ENCODE measurements at places on chromosomes 2 and 18.

DNA sequence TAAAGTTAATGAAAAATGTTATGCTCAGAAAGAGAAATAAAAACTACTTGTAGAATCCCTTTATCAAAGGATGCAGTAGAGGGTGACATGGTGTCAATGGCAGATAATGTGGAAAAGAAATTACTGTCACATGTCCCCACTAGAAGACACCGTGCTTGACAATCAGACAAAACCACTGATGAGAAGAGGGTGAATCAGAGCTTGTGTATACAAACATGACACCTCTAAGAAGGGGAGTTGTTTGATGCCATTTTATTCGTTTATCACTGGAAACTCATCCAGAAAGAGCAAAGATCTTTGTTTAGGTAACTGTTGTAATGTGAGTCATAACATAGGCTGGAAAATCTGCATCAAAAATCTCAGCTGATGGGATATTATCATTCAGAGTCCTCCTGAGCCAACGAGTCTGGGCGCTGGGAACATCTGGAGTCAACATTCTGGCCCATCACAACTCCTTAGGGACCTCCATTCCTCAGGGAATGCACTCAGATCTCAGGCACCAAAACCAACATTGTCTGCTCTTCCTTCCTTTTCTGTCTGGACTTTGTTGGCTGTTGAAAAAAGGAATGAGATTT is 49.5 kb upstream of the RAB12 start:
- no peak for DNase-seq

DNA sequence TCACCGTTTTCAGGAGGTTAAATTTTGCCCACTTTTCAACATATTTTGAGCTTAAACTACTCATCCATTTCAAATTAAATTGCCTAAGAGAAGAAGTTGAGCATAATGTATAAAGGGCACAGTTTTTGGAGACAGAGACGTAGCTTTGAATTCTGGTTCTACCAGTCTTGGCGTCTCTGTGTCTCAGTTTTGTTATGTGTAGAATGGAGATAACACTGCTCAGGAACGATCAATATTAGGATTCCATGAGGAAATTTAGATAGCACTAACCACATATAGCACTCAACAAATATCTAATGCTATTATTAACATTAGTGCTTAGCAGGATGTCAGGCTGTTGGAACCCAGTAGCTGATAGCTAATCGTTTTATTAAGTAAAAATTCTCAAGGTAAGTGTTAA is 40.4 kb upstream of the GATA6 start:
- DNase-seq, result no peak

GRCh38 chr2:240384711-240385450 is 50.6 kb upstream of the GPC1 start:
- DNase-seq, result no peak

DNA sequence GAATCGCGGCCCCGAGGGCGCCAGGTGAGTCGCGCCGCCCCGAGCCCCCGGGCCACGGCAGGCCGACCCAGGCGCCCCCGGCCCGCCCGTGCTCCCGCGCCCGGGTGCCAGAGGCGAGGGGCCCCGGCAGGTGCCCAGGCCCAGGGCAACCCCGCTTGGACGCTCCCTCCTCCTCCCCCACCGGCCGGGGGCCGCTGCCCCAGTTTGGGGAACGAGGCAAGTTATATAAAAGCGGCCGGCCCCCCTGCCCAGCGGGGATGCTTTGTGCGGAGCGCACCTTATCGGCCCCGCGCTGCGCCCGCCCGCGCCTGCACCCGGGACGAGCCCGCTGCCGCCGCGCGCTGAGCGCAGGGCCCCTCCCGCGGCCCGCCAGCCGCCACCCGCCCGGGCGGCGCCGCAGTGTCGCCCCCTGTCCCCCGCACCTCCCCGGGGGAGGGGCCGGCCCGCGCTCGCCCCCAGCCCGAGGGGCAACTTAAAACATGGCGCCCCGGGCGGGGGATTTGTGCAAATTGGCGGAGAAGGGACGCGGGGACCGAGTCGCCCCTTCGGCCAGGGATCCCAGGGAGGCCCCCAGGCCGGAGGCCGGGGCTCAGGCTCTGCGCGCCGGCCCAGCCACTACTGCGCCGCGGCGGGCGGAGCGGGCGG is 639 bp downstream of the EPB41L3 start:
- DNase-seq, result no peak

GRCh38 chr2:240425697-240426096 is 9.8 kb upstream of the GPC1 start:
- DNase-seq, result no peak

GRCh38 chr2:217142649-217143266 is 282.9 kb upstream of the TNP1 start:
- DNase-seq, result no peak

DNA sequence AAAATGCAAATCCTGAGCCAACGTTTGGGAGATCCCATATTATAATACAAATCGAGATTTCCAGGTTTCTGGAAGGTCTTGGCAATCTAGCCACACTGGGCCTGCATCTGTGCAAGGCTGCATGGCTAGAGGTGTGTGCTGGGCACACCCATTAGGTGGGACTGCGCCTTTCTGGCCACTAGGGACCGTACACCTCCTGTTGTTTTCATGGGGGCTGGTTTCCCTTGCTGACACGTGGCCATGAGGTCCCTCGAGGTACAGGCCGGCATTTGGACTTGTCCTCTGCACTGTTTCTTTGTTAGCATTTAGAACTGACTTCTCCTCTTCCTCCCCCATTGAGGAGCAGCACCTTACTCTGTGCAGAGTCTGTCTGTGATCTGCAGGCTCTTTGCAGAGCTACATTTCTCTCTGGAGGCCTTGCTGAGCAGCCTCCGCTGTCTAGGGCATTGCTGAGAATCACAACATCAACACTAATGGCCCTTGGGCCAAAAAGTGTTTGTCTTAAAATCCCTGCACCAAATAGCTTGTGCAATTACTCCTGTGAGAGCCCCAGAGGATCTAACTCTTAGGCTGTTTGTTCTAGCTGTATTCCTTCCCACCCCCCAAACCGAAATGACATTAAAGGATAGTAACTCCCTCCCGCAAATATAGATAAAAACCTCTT is 131.2 kb downstream of the NEDD4L start:
- no peak for DNase-seq

DNA sequence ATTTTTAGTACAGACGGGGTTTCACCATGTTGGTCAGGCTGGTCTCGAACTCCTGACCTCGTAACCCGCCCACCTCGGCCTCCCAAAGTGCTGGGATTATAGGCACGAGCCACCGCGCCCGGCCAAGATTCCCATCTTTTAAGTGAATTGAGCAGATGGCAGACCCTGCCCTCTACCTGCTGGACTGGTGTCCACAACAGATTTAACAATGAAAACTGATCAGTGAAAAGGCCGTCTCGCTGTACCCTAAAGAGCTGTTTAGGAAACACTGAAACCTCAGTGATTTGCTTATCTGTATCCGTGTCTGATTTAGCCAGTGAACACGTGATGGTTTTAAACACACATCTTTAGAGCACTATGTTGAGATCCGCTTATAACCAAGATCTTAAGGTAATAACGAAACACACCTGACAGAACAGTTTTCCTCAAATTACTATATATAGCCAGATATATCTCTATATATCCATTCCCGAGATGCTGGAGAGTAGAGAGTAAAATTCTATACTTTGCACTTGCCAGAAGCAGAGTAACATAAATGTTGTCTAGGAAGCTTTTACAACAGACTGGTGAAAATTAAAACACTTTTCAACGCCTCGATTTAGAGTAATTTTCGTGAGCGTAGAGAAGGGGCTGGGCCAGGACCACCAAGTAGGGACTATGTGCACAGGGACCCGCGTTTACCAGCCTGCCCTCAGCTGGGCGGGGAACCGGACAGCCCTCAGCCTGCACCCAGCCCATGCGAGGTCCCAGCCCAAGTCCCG is 594 bp downstream of the FAM161A start:
- no peak for DNase-seq

DNA sequence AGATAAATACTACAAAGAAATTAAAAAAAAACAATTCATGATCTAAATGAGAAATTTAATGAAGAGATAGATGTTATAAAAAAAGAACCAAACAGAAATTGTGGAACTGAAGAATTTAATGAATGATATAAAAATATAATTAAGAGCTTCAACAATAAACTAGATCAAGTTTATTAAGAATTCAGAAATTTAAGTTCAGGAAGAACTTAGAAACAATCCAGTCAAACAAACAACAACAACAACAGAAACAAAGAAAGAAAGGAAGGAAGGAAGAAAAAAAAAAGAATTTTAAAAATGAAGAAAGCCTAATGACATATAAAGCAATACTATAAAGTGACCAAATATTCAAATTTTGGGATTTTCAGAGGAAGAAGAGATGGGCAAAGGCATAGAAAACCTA is 250.9 kb upstream of the FBXO11 start:
- DNase-seq, result no peak

- no peak for DNase-seq
Measured at GRCh38 chr18:36608107-36608506, 220.7 kb downstream of the TPGS2 start.

GRCh38 chr2:64720535-64721319 is 67.0 kb upstream of the SERTAD2 start:
- DNase-seq, result no peak

DNA sequence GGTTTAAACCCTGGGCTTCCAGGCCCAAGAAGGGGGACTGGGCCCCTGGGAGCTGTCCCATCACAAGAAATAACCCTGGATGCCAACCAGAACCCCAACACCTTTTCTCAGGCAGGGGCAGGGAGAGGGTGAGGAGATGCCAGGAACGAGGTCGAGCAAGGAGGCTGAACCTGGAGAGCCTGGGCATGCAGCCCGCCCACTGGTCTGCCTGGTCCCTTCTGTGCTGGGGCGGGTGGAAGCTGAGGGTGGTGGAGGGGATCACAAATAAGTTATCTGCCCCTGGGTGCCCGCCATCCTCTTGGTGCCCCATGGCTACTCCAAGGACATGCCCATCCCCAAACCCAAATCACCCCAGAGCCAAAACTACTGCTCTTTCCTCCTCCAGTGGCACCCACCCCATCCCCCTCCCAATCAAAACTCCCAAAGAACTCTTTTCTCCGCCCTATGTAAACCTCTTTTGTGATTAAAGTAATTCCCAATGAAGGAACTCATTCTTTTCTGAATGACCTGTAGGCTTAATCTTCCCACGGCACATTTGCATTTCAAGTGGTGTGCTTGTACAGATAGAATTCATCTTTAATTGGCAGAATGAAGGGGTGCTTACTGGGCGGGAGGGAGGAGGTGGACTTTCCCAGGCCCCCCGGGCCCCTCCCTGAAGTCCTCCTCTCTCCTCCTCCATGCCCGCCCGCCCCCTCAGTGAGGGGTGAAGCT is 47.9 kb downstream of the EFR3B start:
- DNase-seq, result no peak

DNA sequence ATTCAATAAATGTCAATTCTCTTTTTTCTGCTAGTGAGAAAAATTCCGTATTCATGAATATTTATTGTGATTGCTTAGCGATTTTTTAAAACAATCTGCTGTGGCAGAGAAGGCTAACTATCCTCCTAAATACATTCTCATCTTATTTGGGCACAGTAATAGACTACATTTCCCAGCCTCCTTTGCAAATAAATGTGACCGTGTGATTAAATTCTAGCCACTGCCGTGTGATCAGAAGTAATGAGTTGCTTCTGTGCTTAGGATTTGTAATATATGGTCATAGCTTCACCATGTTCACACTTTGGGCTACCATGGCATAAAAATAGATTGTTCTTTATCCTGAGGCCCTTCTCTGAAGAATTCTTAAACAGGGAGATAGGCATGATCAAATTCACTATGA is 179.6 kb downstream of the FAM124B start:
- no peak for DNase-seq

- no peak for DNase-seq
Measured at GRCh38 chr2:9738535-9739496, 104.5 kb upstream of the TAF1B start.

DNA sequence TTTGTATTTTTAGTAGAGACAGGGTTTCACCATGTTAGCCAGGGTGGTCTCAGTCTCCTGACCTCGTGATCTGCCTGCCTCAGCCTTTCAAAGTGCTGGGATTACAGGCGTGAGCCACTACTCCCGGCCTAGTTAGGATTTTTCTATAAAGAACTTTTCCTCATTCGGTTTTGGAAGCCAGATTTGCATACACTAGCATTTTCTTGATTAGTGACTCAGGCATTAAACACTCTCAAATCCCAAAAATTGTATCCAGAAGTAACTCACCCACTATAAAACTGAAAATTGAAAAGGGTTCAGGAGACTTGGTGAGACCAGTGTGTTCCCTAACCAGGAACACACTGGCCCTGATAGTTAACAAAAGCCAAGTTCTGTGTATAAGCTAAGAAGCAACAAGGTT is 25.2 kb downstream of the EIF2AK3 start:
- no peak for DNase-seq

DNA sequence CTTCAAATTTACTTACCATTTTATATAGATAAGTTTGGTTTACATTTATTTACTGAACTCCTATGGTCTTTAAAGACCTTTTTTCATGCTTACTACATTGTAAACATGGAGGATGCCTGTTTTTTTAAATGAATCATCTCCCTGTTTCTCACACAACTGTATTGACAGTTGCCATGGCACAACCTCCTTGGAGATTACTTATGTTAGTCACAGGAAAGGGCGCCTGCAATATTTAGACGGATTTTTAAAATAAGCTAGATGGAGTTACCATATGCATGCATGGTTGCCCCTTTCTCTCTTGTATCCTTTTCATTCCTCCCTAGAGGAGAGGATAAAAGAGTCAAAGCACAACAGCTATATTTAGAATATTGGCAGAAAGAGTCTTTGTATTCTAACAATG is 34.8 kb upstream of the CCDC102B start:
- DNase-seq, result no peak

- DNase-seq, result no peak
Measured at GRCh38 chr2:120338015-120338414, 7.9 kb upstream of the INHBB start.

DNA sequence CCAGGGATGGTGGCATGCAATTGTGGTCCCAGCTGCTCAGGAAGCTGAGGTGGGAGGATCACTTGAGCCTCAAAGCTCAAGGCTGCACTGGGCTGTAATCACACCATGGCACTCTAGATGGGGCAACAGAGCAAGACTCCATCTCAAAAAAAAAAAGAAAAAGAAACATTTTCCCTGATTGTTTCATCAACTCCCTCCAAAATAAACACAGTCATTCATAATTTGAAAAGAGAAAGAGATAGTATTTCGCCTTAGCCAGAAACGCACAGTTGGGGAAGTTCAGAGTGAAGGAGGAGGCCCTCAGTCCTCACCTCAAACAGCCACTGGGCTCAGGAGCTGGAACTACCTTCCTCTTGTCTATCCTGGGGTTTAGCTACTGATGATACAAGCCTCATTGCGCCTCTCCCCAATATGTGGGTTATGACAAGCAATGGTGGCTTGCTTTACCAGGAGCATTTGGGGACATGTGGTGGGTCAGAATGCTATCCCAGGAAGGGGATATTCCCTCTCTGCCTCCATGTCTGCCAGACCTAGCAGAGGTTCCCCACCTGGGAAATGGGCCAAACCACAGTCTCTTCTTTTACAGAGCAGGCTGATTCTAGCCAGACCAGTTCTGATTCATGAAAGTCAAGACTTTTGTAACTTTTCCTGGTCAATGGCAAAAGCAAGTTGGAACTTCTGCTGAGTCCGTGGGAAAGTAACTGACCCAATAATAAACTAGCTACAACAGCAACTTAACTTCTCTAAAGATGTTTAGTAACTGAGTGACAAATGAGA is 22.2 kb upstream of the TMEM87B start:
- no peak for DNase-seq

GRCh38 chr2:16069933-16070647 is 129.7 kb downstream of the MYCN start:
- DNase-seq, result no peak
